ENCODE measurements at places on chromosomes 7 and 10.

GRCh38 chr10:93383562-93383981 lies 98.6 kb downstream of the MYOF start:
- DNase-seq: no peak

- DNase-seq: no peak
Observed at GRCh38 chr7:147912946-147913638, 677.5 kb upstream of the C7orf33 start.

GRCh38 chr10:122265896-122266295 lies 5.2 kb upstream of the BTBD16 start:
- DNase-seq: no peak

DNA sequence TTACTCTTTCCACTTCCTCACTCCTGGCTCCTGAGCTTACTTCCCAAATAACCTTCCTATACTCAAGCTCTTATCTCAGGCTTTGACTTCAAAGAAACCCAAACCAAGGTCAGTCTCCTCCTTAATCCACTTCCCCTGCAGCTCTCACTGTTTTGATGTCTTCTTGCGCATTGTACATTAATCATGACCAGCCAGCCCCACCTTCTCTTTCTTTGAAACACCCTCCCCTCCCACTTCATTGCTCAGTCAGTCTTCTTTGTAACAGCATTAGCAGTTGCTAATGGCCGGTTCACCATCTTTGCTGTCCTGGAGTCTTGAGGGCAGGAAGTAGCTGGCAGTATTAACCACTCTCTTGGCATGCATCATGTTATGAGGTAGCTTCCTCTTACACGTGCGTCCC lies 57.9 kb upstream of the CHCHD3 start:
- no peak for DNase-seq

DNA sequence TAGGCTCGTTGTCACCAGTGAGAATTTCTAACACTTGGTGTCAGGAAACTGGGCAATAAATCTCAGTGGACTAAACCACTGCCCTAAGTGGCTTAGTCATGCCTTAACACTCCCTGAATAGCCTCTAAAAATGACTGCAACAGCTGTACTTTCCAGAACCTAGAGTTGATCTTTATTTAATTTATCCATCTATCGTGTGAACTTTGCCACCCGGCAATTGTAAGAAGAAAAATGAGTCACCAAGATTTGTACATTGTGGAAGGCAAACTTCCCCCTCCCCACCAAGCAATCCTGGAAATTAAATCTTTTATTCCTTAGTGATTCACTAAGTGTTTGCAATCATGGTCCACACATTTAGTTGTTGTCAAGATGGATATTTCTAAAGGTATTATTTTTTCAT lies 47.1 kb downstream of the NXPH1 start:
- no peak for DNase-seq
